NCI-H524 (cell line): ENCODE measurements at places on chromosomes 4 and X.

DNA sequence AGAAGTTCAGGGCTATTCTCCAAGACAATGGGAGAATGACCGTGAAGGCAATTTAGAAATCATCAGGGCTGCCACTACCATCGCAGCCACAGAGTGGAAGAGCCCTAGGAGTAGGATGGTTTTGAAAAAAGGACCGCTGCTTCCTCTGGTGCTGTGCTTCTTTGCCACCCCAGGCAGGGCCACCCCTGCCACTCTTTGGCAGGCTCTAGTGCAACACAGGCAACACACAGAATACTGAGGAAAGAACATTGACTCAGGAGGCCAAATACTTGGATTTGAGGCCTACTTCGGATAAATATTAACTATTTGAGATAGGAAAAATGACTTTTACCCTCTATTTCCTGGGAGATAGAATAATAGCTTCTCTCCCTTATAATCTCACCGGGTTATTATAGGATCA, 228.9 kb upstream of the BOD1L1 start:
- DNase-seq = no peak

DNA sequence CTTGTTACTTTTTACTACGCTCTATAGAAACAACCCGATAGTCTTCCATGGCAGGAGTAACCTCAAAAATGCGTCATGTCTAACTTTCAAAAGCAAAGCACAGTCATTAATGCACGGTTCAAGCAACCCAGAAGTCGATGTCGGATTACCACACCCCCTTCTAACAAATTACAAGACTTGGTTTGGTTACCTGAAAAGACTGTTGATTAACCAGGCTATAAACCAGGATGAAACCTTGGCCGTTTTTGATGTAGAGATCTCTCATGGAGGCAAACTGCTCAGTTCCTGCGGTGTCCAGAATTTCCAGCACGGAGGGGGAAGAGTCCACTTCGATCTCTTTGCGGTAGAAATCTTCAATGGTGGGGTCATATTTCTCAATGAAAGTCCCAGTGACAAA, 2.4 kb downstream of the RAP2C start:
- DNase-seq = no peak

- DNase-seq = peak; percentile 50
Measured at GRCh38 chr4:163544407-163545038, 50.0 kb downstream of the TMA16 start.

DNA sequence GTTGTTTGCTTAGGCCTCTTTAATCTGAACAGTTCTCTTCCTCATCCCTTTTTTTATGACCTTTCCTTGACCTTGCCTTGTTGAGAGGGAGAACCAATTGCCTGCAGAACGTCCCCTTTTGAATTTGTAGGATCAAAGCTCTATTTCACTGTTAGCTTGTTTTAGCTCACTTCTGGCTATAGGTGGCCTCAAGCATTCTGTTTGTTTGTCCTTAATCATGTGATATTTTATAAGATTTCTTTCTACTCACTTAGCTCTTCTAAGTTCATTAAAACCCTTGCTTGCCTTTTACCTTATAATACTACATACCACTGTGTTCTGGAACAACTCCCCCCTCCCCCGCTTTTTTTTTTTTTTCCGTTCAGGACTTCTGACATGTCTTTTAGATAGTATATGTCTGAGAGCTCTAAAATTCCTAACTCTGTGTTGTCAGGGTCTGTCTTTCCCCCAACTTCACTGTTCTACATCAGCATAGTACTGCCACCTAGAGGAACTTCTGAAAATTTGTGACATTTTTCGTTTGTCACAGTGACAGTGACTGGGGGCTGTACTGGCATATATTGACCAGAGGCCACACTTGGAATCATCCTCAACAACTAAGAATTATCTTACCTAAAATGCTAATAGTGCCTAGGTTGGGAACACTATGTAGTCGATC, 128.5 kb downstream of the LARP7 start:
- peak; percentile 50 for DNase-seq

GRCh38 chrX:152632445-152633097, 5.1 kb upstream of the GABRQ start:
- peak; percentile 58 for DNase-seq

GRCh38 chrX:107506596-107507031, 57.2 kb downstream of the FRMPD3 start:
- no peak for DNase-seq

- no peak for DNase-seq
Measured at GRCh38 chr4:125719987-125720386, 405.2 kb downstream of the FAT4 start.

DNA sequence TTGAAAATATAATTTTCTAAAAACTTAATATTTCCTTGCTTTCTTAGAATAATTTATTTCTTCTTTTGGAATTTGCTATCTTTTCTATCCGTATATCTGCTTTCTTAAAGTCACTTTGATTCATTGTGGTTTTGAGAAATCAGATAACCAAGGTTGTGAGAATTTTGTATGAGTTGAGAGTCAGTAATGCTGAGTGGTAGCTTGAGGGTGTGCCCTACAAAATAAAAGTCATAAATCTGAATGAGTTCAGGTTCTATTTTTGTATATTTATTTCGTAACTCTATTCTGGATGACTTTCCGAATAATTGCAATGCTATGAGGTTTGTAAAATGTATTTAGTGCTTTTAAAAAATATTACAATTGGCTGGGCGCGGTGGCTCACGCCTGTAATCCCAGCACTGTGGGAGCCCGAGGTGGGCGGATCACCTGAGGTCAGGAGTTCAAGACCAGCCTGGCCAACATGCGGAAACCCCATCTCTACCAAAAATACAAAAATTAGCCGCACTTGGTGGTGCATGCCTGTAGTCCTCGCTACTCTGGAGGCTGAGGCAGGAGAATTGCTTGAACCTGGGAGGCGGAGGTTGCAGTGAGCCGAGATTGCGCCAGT, 8.9 kb downstream of the COPS4 start:
- DNase-seq = no peak

DNA sequence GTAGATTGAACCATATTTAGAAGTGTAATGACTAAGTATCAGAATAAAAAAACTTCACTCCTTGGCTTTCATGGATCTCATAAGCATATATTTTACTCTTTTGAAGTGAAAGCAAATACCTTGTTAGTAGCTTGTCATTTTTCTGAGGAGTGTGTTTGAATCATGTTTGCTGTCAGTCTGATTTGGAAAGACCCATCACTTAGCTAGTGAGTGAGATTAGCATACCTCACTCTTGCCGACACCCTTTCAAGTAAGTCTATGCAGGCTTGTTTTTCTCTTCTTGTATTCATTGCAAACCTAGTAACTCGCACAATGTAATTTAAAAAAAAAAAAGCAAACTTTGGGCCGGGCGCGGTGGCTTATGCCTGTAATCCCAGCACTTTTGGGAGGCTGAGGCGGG, 360.0 kb downstream of the ARHGAP24 start:
- no peak for DNase-seq

DNA sequence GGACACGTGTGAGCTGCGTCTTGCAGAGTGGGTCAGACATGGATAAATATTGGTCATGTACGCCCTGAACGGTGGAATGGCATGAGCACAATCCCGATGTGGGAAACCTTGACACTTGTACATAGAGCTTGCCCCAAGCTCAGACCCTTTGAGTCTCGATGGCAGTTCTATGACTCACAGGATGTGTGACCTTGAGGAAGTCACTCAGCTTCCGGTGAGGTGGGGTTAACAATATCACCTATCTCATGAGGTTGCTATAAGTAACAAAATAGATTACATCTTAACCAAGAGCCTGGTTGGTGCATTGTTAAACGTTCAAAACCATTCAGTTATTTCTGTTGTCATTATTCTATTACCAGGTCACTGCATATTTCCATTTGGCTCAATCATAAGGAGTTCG, 109.1 kb upstream of the TBL1X start:
- no peak for DNase-seq
